Pulmonary artery endothelial cell (primary cell): ENCODE measurements at places on chromosomes 2 and 18. TPM values are rescaled to one million over a fixed set of nuclear protein-coding genes. Genes with fewer than 3 reads are reported as not detected.

The NOL4 gene
- not detected in 2 replicates for total RNA-seq

The MAP3K19 gene
- not detected in 2 replicates for total RNA-seq

The RTP5 gene
- total RNA-seq, result not detected in 2 replicates

The SGO2 gene
- total RNA-seq, result 7.0 and 18.2 TPM in 2 replicates

The ABCB6 gene
- 20.0 and 69.3 TPM in 2 replicates for total RNA-seq

The CD207 gene
- not detected in 2 replicates for total RNA-seq

The GRB14 gene
- 3.9 and 4.3 TPM in 2 replicates for total RNA-seq

The MYO1B gene
- total RNA-seq, result 17.1 and 45.4 TPM in 2 replicates

The ARPC2 gene
- 402 and 446 TPM in 2 replicates for total RNA-seq

The NOSTRIN gene
- 0.07 and 1.4 TPM in 2 replicates for total RNA-seq

The B3GNT2 gene
- 34.6 TPM in 2 replicates for total RNA-seq

The MERTK gene
- 25.0 and 33.6 TPM in 2 replicates for total RNA-seq

The LRRC30 gene
- not detected in 2 replicates for total RNA-seq

The RBFA gene
- total RNA-seq, result 34.9 and 48.2 TPM in 2 replicates

The ADRA2B gene
- not detected in 2 replicates for total RNA-seq

The ITGA4 gene
- 1.6 and 9.3 TPM in 2 replicates for total RNA-seq

The MFSD6 gene
- 1.2 and 10.0 TPM in 2 replicates for total RNA-seq

The C2orf66 gene
- total RNA-seq, result 0.07 and 0.14 TPM in 2 replicates

The TMEM17 gene
- total RNA-seq, result 0.63 and 1.5 TPM in 2 replicates

The MAB21L4 gene
- not detected in 2 replicates for total RNA-seq

The PDCD1 gene
- not detected in 2 replicates for total RNA-seq

The SALL3 gene
- 0.20 and 1.1 TPM in 2 replicates for total RNA-seq

The RFTN2 gene
- total RNA-seq, result 6.5 and 13.8 TPM in 2 replicates

The MBOAT2 gene
- total RNA-seq, result 4.9 and 23.9 TPM in 2 replicates

The FMNL2 gene
- total RNA-seq, result 26.6 and 27.0 TPM in 2 replicates

The ORC2 gene
- total RNA-seq, result 19.8 and 24.8 TPM in 2 replicates

The RBM43 gene
- 4.2 and 4.3 TPM in 2 replicates for total RNA-seq

The EN1 gene
- total RNA-seq, result not detected in 2 replicates

The RND3 gene
- total RNA-seq, result 68.9 and 76.4 TPM in 2 replicates

The GKN2 gene
- not detected in 2 replicates for total RNA-seq

The ZEB2 gene
- total RNA-seq, result 22.5 and 30.3 TPM in 2 replicates

The COL4A4 gene
- 0.18 and 0.99 TPM in 2 replicates for total RNA-seq

The ST8SIA3 gene
- total RNA-seq, result not detected in 2 replicates

The TMEM182 gene
- total RNA-seq, result 0.95 and 1.2 TPM in 2 replicates

The CPO gene
- not detected in 2 replicates for total RNA-seq

The GKN1 gene
- total RNA-seq, result not detected in 2 replicates

The PDCL3 gene
- total RNA-seq, result 18.9 and 28.0 TPM in 2 replicates
